ENCODE measurements at places on chromosomes 11 and 22.

GRCh38 chr11:35937700-35938099 is 6.2 kb upstream of the LDLRAD3 start:
- DNase-seq: no peak

- DNase-seq: no peak
Measured at GRCh38 chr11:68533945-68534344, 73.4 kb downstream of the PPP6R3 start.

- no peak for DNase-seq
Measured at GRCh38 chr11:46543564-46543963, 50.3 kb downstream of the AMBRA1 start.

- no peak for DNase-seq
Measured at GRCh38 chr22:33524511-33525260, 395.6 kb downstream of the LARGE1 start.

GRCh38 chr11:61617515-61617914 is 36.6 kb upstream of the SYT7 start:
- no peak for DNase-seq

GRCh38 chr11:71452199-71453036 is 585 bp upstream of the NADSYN1 start:
- DNase-seq: no peak

- no peak for DNase-seq
Measured at GRCh38 chr11:33557201-33557600, 143.4 kb downstream of the C11orf91 start.

Measured in AG04450 (cell line).